NCI-H146 (cell line): ENCODE measurements at places on chromosomes 7 and 10.
A peak's percentile ranks its signal among the peaks of the same experiment; 100 is the strongest.

DNA sequence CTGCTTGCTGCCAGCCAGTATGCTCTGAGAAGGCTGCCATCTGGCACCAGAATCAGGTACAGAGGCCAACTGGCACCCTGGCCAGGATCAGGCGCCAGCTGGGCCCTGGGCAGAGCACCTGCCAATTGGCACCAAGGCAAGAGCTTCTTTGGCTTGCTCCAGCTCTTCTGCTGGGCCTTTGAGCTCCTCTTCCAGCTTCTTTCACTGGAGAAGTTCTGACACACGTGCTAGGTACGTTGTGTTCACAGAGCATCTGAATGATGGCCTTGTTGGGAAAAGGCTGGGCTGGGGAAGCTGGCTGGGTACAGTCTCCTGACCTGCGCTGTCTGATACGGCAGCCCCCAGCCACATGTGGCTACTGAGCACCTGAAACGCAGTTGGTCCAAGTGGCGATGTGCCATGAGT, 31.7 kb upstream of the OPALIN start:
- no peak for DNase-seq

DNA sequence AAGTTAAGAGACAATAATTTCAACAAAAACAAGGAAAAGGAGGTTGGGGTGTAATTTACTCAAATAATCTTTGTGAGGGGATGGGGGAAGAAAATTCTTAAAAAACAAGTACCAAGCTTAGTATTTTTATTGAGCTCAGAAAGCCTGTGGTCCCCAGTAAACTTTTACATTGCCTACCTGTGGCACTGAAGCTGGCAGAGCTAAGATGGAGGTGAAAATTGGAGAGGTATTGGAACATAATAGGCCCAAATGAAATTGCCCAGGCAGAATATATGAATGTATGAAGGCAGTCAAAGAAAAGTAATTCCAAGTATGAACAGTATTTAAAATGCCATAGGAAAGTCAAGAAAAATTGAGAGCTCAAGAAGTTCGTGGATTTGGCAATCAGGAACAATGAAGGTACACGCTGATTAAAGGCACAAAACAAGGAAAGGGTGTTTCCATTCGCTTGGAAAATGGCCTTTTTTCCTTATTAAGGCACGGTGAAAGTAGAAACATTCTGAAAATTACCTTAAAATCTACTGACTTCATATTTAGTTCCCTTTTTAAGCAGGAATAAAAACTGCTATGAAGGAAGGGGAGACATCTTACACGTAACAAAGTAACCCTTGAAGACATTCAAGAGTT, 3.4 kb upstream of the KMT2E start:
- DNase-seq, result no peak

GRCh38 chr10:110163192-110163773, 44.1 kb upstream of the MXI1 start:
- DNase-seq, result peak; percentile 74

GRCh38 chr7:100895701-100895955, at the start of gene ACHE:
Gene ACHE, minus strand, starts transcription at chr7:100895888. Its CDS starts 1,656 bp downstream, at chr7:100894232.
- DNase-seq, result no peak

- DNase-seq, result no peak
Measured at GRCh38 chr7:26343320-26343832, 51.7 kb downstream of the SNX10 start.

- no peak for DNase-seq
Measured at GRCh38 chr10:42743697-42744096, 38.9 kb upstream of the BMS1 start.

GRCh38 chr7:99898023-99898357, 21.2 kb upstream of the OR2AE1 start:
- DNase-seq, result no peak
